IPS-NIHi11 (cell line): ENCODE measurements at places on chromosomes 1 and 21.

DNA sequence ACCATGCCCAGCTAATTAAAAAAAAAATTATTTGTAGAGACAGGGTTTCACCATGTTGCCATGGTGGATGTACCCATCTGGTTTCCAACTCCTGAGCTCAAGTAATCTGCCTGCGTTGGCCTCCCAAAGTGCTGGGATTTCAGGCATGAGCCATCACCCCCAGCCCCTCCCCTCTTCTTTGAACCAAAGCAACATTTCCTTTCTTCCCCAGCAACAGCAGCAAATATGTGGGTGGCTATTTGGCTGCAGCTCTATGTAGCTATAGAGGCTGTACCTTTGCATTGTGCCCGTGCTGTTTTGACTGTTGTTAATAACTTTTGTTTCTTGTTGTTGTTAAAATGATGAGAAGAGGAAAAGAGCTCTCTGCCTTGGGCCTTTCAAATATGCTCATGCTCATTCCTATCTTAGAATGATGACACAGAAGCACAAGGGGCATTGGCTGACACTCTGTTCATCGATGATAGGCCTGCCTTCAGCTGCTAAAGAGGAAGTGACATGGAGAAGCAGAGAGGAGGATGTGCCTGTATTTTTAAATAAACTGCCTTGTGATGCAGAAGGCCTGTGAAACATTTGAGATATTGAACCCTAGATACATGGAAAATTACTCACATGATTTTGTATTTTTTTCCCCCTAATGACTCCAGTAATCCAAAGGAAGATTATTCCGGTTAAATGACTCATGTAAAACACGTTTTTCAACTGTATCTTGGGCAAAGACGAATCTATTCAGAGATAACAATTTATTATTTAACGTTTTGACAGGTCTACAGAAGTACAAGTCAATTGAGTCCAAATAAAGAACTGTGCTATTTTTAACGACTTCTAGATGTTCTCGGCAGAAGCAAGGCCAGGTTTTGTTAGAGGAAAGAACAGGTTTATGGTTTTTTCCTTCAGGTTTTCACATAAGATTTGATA, 20.5 kb upstream of the XPR1 start:
- no peak for DNase-seq

GRCh38 chr1:224289396-224289795, 40.6 kb downstream of the NVL start:
- no peak for DNase-seq

GRCh38 chr1:1219341-1219740, 5.4 kb upstream of the TNFRSF4 start:
- no peak for DNase-seq

DNA sequence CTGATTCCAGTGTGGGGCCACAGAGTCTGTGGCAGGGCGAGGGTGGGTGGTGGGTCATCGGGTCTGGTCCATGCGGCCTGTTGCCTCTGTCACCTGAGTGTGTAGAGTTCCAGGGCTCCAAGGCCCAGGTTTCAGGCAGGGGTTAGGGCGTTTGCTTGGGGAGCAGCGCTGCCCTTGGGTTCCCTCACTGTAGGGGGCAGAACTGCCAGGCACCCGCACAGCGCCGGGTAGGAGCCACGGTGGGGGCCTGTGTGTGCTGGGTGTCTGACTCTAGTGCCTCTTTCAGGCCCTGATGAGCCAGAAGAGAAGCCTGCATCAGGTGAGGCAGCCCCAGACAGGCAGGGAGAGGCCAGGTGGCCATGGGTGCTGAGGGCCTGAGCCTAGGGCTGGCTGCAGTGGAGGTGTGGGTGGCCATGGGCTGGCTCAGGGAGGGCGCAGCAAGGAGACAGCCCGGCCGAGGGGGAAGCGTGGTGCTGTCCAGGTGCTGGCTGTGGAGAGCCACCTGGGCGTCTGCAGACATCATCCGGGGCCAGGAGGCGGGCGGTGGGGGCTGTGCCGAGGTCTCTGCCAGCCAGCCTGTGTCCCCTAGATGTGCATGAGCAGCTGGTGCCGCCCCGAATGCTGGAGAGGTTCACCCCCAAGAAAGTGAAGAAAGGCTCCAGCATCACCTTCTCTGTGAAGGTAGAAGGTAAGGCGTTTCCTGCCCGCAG, 72.3 kb downstream of the TRIM11 start:
- no peak for DNase-seq

DNA sequence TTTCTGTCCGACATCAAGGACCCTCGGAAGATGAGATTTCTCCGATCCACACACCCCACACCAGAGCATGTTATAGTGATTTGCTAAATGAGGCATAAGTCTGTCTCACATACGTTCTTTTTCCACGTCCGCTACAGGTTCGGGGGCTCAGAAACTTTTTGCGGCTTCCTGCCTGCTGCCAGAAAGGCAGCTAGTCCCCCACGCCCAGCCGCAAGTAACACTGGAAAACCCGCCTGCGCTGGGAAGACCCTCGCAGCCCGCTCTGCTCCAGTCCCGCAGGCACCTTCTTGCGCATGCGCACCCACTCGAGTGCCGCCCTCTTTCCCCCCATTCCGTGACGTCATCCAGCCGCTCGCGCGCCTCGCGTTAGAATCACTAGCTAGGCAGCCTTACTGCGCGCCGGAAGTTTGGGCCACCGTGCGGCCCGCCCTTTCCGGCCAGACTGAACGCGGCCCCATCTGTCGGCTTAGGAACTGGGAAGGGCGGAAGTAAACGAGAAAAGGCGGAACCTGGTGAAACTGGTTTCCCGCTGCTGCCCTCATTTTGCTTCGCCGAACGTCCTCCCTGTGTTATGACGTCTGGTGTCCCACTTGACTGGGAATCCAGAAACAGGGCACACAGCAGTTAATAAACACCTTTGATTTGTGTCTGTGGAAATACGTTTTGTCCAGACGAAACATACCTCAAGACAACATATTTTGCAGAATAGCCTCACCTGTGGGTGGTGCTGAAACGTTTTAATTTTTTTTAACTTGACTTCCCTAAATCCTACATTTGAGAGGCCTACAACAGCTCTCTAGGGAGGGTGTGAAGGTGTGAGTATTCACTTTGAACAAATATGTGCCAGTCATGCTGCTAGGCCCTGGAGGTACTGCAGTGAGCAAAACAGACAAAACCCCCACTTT, at the start of gene C1orf74:
Gene C1orf74 (minus strand): TSS at position 295 of the 905 bp plus-strand sequence. CDS start 925 bp downstream, outside the sequence.
- peak; percentile 99 for DNase-seq
